ENCODE measurements at places on chromosomes 7 and 10. TPM values are rescaled to one million over a fixed set of nuclear protein-coding genes. Genes with fewer than 3 reads are reported as not detected.

Gene C10orf105
- polyA plus RNA-seq = not detected

DNA sequence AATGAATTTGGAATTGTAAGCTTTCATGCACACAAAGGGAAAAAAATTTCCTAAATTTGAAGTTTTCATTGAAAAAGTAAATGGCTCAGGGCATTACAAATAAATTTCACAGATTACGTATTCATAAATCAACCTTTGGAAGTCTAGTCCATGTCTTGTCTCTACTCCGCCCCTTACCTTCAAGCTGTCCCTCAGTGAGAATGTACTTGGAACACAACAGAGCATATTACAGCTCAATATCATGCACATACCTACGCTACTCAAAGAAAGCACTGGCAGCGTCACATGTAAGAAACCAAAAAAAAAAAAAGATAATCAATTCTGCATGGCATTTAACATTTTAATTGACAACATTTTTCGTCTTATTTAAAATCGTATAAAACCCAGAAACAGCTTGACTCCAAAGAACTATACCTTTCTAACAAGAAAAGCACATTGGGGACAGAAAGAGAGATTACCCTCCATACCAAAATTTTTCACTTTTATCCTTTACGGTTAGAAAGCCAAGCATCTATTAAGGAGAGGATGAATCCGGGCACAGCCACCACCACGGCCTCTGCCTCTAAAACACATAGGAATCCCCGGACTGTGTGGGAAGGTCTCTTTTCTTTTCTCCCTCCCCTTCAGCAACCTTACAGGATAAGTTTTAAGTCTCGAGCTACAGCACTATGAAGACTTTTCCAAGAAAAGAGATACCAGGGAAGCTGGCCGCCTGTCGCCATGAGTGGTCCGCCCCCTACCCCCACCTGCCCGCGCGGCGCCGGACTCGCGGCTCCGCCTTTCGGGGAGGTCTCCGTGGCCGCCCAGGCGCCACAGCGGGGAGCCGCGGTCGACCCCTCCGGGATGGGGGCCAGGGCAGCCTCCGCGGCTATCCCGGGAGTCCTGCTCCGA lies 1.1 kb downstream of the JMJD1C start:
- peak; percentile 19 for DNase-seq

DNA sequence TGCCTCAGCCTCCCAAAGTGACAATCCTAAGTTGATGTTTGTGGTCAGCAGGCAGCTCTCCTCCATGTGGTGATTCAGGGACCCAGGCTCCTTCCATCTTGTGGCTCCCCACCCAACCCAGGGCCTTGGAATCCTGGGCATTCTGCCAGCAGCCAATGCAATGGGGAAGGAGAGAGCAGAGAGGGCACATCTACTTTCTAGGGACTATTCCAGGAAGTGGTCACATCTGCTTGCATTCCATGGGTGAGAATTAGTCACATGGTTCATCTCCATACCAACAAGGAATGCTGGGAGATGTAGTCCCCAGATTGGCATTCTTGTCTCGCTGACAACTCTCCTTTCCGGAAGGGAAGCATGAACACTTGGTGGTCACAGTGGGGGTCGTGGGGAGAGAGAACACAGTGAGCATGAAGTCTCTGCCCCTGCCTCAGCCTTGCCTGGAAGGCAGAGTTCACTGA lies 9.9 kb upstream of the SRRM3 start:
- peak; percentile 72 for DNase-seq

Gene C10orf143
- polyA plus RNA-seq = 2.2 TPM

GRCh38 chr7:29684787-29685650 lies 121.3 kb upstream of the WIPF3 start:
- DNase-seq = peak; percentile 88

Gene INA
- 5.4 TPM for polyA plus RNA-seq

- no peak for DNase-seq
Measured at GRCh38 chr7:105011141-105011830, 2.7 kb upstream of the KMT2E start.

- DNase-seq = no peak
Measured at GRCh38 chr7:22610263-22610662, 110.3 kb upstream of the STEAP1B start.

DNA sequence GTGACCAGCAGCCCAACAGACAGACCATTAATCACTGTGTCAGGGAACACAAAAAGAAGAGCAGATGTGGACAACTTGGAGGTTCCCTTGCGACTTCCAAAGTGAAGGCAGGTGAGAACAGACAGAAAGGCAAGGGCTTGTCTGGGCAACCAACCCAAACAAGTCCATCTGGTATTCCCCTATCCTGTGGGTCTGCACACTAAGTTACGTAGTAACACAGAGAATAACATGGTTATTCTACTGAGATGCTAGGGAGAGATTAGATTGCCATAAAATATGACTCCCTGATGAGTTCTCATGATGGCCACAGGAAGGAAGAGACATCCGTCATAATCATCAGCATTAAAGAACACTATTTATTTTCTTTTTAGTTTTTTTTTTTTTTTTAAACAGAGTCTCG lies 252.2 kb downstream of the CALN1 start:
- no peak for DNase-seq

- no peak for DNase-seq
Measured at GRCh38 chr10:1172256-1172984, 116.2 kb downstream of the WDR37 start.

DNA sequence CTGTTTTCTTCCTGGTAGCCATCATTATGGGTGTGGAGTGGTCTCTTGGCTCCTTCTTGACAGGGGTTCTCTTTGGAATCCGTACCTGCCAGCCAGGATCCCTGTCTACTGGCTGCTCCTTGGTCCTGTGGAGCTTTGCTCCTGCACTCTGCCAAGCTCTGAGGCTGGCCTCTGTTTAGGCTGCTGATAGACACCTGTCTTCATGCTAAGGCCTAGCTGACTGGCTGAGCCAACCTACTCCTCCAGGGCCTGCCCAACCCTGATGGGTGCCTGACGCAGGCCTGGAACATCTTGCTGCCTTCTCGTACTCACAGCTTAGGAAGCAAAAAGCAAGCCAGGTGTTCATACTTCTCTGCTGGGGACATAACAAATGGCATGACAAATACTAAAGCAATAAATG lies 333.6 kb upstream of the ZNF32 start:
- no peak for DNase-seq

Gene TDRD1
- not detected for polyA plus RNA-seq

DNA sequence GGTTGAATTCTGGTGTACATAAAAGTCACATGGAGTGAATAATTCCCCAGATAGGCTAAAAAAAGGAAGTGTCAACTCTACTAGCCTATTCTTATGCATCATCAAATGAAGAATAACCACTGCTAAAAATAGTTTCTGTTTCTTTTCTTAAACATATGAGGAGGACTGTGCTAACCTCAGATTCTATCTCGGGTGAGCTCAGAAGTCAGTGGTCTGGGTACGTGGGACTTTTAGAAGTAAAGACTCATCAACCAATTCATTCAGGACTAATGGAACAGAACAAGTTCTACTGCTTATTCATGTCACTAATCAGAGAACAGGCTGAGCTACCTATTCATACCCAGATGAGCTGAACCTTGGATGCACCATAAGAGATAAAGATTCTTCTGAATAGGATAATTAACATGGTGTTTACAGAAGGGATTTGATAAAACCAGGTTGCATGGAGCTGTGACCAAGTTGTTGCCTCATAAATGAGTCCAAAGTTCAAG lies 9.5 kb upstream of the ASAH2 start:
- DNase-seq = no peak

DNA sequence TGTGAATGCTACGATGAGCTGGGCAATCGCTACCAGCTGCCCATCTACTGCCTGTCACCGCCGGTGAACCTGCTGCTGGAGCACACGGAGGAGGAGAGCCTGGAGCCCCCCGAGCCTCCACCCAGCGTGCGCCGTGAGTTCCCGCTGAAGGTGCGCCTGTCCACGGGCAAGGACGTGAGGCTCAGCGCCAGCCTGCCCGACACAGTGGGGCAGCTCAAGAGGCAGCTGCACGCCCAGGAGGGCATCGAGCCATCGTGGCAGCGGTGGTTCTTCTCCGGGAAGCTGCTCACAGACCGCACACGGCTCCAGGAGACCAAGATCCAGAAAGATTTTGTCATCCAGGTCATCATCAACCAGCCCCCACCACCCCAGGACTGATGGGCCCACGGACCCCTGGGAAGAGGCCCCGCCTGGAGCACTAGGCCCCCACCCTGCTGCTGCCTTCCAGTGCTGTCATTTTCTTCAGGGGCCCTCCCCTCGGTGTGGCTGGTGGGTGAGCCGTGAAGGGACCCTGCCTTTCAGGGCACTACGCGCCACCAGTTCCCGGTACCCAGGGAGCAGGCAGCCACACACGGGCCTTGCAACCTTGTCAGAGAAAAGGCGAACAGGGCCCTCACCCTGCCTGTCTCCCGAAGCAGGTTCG lies 2.3 kb upstream of the ANKRD2 start:
- DNase-seq = no peak
